RPMI8226 (cell line): ENCODE measurements at places on chromosomes 5 and 9.

GRCh38 chr9:88355166-88355565 is 33.1 kb upstream of the SPIN1 start:
- DNase-seq: no peak

- DNase-seq: no peak
Observed at GRCh38 chr5:17096952-17097695, 120.3 kb upstream of the BASP1 start.

- no peak for DNase-seq
Observed at GRCh38 chr5:14471507-14471906, 110.1 kb upstream of the OTULINL start.

DNA sequence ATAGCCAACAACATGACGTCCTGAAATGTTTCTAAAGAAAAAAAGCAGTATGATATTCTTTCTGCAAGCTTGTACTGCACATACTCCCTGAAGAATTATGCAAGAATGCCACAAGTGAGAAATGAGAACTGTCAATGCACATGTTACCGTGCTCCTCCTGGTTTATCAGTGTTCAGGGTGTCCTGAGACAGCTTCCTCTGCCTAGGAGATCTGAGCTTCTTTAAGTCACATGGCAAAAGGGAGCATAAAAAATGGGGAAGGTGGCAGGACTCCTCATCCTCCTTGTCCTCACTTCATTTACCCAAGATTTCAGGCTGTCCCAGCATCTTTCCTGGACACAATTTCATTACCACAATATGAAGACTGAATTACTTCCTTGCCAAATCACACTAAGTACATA is 238.2 kb downstream of the GLIS3 start:
- no peak for DNase-seq

DNA sequence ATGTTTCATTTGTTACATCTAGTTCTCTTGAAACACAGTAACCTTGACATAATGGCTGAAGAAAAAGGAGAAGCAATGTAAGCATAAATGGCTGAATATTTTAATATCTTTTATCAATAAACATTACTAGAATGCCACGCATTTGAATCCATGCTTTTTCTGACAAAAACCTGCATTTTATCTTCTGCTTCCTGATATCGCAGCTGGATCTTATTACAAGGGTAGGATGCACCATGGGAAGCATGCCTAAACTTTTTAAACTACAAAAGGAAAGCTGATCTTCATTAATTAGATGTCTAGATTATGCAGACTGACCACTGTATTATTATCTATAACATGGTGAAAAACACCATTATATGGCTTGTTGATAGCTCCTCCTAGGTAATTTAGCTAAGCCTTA is 156.6 kb downstream of the SLF1 start:
- no peak for DNase-seq

GRCh38 chr9:69003051-69003450 is 10.9 kb downstream of the PRKACG start:
- DNase-seq: no peak

DNA sequence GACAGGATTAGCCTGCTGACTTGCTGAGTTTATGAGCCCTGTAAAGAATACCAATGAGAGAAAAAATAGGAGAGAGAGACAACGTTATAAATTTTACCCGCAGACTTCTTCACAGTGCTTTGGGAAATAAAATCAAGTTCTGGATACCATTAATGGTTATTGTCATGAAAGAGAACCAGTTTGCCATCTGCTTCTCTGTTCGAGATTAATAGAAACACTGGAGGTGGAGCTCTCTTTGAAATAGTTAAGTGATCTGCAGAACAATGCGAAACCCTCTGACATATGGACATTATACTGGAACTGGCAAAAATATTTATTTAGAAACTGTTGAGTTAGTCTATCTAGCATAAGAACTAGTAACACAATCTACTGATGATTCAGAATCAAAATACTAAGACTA is 500.7 kb downstream of the CDH12 start:
- no peak for DNase-seq

- DNase-seq: no peak
Observed at GRCh38 chr5:58259685-58260152, 200.2 kb downstream of the PLK2 start.

DNA sequence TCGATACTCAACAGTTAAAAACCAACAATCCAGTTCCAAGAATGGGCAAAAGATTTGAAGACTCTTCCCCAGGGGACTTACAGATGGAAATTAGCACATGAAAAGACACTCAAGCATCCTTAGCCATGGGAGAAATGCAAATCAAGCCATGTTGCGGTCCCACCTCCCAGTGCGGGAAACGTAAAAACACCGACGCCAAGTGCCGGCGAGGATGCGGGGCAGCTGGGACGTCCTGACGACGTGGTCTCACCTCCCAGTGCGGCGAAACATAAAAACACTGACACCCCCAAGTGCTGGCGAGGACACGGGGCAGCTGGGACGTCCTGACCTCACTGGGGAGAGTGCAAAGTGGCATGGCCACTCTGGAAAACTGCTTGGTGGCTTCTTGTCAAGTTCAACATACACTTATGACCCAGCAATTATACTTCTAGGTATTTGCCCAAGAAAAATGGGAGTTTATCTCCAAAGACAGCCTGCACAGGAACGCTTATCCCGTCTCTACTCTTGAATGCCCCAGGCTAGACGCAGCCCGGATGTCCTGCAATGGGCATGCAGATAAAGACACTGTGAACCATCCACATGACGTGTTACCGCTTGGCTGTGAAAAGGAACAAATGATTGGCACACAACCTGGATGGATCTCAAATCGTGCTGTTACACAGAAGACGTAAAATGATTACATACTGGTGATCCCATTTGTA is 60.1 kb upstream of the UBAC1 start:
- DNase-seq: no peak

GRCh38 chr9:129131300-129132145 is 20.3 kb downstream of the PTPA start:
- DNase-seq: peak; percentile 77

- no peak for DNase-seq
Observed at GRCh38 chr5:88657906-88658775, 224.8 kb downstream of the MEF2C start.

DNA sequence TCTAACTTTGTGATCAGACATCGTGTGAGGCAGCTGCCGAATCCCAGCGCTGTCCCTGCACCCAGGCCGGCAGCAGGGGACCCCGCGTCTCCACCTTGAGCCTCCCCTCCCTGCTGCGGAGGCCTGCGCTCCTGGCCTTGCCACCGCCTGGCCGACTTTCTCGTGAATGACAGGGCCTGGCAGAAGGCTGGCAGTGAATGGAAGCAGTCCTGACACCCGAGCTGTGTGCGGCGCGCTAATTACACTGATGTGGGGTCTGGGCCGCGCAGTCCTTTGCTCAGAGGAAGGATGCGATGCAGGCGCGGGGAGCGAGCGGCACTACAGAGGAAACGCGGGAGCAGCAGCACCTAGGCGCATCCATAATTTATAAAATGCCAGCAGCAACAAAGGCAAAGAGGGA is 40.3 kb downstream of the POU4F3 start:
- no peak for DNase-seq

DNA sequence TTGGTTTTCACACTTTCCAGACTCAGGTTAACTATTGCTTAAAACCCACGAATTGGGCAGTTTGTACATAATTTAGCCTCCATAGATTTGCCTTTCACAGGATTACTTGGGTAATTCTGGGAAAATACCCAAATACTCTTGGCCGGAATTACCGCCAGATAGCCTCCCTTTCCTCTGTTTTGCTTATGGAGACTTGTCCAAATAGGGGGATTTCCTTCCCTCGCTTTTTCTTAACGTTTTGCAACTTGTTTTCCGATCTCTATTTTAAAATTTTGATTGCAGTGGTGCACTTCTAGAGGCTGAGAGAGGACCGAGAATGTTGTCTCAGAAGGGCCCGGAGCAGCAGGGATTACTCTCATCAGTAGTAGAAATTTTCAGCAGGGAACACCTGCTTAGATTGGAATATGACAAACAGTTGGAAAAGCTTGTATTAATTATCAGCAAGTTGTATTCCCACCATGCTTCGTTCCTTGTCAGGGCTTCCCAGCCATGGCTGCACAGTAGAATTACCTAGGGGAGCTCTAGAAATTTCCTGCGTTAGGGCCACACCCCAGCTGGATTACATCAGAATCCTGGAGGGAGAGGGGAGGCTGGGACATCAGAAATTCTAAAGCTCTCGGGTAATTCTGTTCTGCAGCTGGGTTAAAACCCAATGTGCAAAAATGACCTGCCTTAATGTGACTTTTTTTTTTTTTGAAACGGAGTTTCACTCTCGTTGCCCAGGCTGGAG is 329.1 kb downstream of the SH3GL2 start:
- no peak for DNase-seq
